Fibroblast of the conjunctiva (primary cell): ENCODE measurements at places on chromosomes 4 and X.
A peak's percentile ranks its signal among the peaks of the same experiment; 100 is the strongest.

DNA sequence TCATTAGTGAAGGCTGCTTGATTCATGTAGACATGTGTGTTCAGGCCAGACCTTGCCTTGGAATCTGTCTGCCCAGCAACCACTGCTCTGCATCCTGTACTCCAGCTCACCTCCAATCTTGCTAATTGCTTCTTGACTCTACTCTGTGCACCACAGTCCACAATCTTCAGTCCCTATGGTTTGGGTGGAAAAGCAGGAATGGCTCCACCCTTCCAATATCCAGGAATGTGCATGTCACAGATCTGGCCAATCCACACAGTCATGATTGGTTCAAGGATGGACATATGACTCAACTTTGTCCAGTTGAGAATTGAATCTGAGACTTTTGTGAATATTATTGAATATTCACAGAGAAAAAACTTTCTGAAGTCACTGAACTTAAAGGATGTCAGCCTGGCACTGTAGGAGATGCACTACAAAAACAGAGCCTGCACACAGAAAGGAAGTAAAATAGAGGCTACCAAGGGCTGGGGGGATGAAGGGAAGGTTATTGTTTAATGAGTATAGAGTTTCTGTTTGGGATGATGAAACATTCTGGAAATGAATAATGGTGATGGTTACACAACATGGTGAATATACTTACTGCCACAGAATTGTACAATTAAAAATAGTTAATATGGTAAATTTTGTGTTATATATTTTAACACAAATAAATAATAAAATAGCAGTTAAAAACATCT is 161.3 kb upstream of the USP38 start:
- no peak for DNase-seq

- DNase-seq, result no peak
These were observed 200.4 kb downstream of the MAB21L2 start for GRCh38 chr4:150782311-150782710.

- DNase-seq, result peak; percentile 50
These were observed 28.1 kb upstream of the MAN2B2 start for GRCh38 chr4:6546681-6547447.

DNA sequence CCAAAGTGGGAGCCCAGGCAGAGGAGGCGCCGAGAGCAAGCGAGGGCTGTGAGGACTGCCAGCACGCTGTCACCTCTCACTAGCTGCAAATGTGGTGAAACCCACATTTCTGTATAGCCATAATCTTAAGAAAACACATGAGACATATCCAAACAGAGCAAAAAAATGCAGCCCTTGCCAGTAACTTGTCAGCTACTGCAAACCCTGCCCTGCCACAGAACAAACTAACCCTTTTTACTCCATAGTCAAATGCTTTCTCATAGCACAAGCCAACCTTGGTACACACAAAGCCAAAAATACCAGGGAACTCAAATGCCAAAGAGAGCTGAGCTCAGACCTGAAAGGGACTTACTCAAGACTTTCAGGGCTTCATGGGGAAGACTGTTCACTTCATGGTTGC is 14.9 kb upstream of the NXF3 start:
- DNase-seq, result no peak

DNA sequence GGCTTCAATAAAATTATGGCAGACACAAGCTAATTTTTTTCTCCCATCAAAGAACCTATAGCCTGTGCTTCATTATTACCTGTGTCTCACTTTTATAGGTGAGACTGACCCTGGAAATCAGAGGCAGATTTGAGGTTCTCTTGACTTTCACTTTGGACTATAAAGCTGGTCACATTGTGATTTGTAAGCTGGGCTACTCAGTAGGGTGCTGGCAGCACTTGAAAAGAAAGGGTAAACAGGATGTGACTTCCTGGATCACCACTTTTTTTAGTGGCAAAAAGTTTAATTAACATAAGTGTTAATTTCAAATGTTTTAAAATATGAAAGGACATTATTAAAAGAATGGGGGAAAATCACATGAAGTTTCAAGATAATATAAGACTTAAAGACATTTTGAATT is 50.6 kb upstream of the GATB start:
- no peak for DNase-seq

- no peak for DNase-seq
These were observed 268.7 kb upstream of the DKK2 start for GRCh38 chr4:107304699-107305286.

GRCh38 chrX:96449191-96449590 is 235.5 kb upstream of the DIAPH2 start:
- no peak for DNase-seq

DNA sequence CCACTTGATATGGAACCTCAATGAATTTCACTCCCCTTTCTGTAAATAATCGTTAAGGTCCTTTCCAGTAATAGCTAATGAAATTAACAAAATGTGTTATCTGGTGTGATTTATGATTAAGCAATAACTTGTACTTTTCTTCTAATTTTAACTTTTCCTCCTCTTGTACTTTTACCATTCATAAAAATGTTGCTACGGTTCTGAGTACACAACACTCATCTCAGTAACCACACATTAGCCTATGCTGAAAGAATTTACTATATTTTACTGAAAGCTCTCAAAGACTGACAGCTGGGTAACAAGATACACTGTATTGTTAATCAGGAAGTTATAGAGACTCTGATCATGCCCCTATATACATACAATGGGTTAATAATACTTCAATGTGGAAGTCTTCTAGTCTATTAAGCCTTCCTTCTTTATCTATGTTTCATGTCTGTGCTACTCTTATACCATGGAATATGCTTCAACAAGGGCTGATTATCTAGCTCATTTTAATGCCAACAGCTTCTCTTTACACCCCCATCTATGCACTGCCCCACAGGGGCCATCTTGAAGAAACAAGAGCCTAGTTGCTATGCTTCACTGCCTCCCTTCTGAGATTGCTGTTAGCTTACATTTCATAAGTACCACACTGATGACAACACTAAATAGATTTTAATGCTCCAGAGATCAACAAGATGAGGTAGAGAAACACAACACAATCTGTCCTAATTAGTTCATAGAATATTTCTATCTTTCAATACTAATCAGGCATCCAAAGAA is 39.1 kb downstream of the LAMP2 start:
- DNase-seq, result no peak

- DNase-seq, result peak; percentile 1
These were observed 646.5 kb upstream of the ACTRT1 start for GRCh38 chrX:128698573-128699181.

GRCh38 chr4:186840222-186840701 is 116.6 kb upstream of the FAT1 start:
- no peak for DNase-seq
